ENCODE measurements at places on chromosomes 16 and 17. TPM values are rescaled to one million over a fixed set of nuclear protein-coding genes. Genes with fewer than 3 reads are reported as not detected.

GRCh38 chr16:83541231-83541630 lies 266.5 kb upstream of the HSBP1 start:
- H3K36me3 ChIP-seq: no peaks in the 10 kb centered on the region
- no peak for DNase-seq
- no peaks in the 10 kb centered on the region for H3K4me1 ChIP-seq
- H3K4me3 ChIP-seq: no peak overlapping the region
- peaks cover 3% of the 10 kb centered on the region for H3K27me3 ChIP-seq

DNA sequence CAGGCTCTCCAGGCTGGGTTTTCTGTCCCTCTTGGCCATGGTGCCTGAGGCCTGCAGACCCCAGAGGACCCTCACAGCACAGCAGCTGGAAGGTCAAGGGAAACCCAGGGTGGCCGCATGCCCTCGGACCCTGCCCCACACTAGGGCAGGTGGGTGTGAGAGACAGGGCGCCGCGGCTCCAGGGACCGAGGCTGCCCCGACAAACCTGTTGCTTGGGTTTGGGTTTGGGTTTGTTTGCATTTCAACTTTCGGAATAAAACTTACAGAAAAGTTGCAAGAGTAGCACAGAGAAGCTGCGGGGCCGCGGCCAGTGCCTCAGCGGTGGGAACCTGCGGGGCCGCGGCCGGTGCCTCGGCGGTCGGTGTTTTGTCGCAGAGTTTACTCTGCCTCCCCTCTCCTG lies 7.8 kb downstream of the HGS start:
- no peak overlapping the region for H3K4me3 ChIP-seq

- H3K4me1 ChIP-seq: peaks cover 77% of the 10 kb centered on the region
- peaks cover 6% of the 10 kb centered on the region for H3K36me3 ChIP-seq
- H3K27me3 ChIP-seq: peaks cover 3% of the 10 kb centered on the region
- H3K27ac ChIP-seq: no peak overlapping the region
These were observed 26.9 kb upstream of the ZNF750 start for GRCh38 chr17:82866590-82867191.

DNA sequence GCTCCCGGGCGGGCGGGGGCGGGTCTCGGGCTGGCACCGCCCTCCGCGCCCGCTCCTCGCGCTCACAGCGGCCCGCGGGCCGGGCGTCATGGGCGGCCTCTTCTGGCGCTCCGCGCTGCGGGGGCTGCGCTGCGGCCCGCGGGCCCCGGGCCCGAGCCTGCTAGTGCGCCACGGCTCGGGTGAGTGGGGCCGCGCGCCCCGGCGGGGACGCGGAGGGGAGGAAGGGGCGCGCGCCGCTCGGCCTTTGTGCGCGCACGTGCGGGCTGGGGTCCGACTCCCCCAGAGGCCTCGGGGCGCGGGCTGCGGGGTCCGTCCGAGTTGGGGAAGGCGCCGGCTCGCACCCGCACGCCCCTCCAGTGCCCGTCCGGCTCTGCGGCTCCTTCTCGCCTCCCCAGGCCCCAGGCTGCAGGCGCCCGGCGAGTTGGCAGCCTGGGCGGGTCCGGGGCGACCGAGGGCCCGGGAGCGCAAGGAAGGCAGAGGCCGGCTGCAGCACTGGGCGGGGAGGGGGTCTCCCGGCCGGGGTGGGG lies at the start of gene NME4:
Gene NME4 (plus strand): TSS at position 65 of the 527 bp plus-strand sequence. CDS start 24 bp downstream, at position 89.
- H3K27ac ChIP-seq: peak within 1 kb of the TSS; percentile 73
- H3K36me3 ChIP-seq: peaks cover 4% of the 10 kb centered on the region
- H3K4me3 ChIP-seq: peak within 1 kb of the TSS; percentile 84
- H3K4me1 ChIP-seq: peaks cover 38% of the 10 kb centered on the region

GRCh38 chr16:51383909-51384308 lies 232.8 kb upstream of the SALL1 start:
- H3K27ac ChIP-seq: no peak overlapping the region
- H3K36me3 ChIP-seq: no peaks in the 10 kb centered on the region
- no peak for DNase-seq
- H3K4me3 ChIP-seq: no peak overlapping the region
- H3K4me1 ChIP-seq: no peaks in the 10 kb centered on the region

- H3K27ac ChIP-seq: no peak overlapping the region
- peaks cover 44% of the 10 kb centered on the region for H3K36me3 ChIP-seq
- no peaks in the 10 kb centered on the region for H3K27me3 ChIP-seq
These were observed 10.2 kb upstream of the MRC2 start for GRCh38 chr17:62616993-62617893.

DNA sequence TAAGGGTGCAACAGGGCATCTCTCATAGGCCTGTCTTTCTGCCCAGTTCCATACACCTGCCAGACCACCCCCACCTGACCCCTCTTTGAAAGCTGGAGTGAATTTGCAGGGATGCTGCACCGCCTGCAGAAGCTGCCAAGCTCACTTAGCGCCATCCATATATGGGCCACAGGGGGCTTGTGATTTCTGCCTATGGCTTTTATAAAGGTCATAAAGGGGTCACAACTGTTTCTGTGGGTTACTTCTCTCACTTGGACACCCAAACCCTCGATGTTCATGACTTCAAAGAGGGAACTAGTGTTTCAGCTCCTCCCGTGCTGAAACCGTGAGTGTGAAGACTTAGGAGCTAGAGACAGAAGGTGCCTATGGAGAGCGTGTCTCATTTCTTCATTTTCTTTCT lies 23.9 kb upstream of the MEAK7 start:
- DNase-seq: no peak
- H3K4me3 ChIP-seq: no peak overlapping the region
- H3K4me1 ChIP-seq: peaks cover 11% of the 10 kb centered on the region
- peaks cover 9% of the 10 kb centered on the region for H3K27me3 ChIP-seq
- no peaks in the 10 kb centered on the region for H3K36me3 ChIP-seq

- no peak overlapping the region for H3K27ac ChIP-seq
- no peaks in the 10 kb centered on the region for H3K27me3 ChIP-seq
These were observed 73.4 kb downstream of the PLD6 start for GRCh38 chr17:17132746-17133145.

DNA sequence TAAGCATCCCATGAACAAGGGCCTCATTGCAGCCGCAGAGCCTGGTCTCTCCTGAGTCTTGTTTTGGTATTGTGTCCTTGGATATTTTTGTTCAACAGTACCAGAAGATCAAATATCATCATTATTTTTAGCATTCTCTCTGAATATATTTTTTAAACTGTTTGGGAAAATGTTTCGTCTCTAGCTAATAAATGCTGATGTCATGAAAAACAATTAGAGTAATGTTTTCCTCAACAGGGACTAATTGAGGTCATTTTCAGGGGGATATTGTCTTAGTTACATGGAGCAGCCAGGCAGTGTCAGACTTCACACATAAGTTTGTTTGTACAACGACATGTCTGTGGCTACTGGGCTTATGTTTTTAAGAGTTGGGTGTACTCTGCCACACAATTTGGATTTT lies 805.3 kb upstream of the SOX9 start:
- H3K4me1 ChIP-seq: no peaks in the 10 kb centered on the region
- no peak overlapping the region for H3K4me3 ChIP-seq
- H3K27me3 ChIP-seq: no peaks in the 10 kb centered on the region

DNA sequence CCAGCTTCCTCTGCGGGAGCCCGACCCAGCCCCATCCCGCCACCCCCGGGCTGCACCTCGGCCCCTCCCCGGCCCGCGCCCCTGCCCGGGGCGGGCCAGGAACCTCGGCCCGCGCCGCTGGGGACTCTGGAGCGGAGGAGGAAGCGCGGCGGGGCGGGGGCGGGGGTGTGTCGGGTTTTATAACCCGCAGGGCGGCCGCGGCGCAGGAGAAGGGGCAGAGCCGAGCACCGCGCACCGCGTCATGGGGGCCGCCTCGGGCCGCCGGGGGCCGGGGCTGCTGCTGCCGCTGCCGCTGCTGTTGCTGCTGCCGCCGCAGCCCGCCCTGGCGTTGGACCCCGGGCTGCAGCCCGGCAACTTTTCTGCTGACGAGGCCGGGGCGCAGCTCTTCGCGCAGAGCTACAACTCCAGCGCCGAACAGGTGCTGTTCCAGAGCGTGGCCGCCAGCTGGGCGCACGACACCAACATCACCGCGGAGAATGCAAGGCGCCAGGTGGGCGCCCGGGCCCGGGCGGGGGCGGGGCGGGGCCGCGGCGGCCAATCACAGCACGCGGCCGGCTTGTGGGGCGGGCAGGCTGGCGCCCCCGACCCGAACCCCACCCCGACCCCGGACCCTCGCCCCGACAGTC lies at the start of gene ACE:
Gene ACE (plus strand): TSS at position 208 of the 626 bp plus-strand sequence. CDS start 34 bp downstream, at position 242.
- H3K4me3 ChIP-seq: peak within 1 kb of the TSS; percentile 71
- DNase-seq: peak; percentile 35
- H3K27ac ChIP-seq: no peak within 1 kb of the TSS

DNA sequence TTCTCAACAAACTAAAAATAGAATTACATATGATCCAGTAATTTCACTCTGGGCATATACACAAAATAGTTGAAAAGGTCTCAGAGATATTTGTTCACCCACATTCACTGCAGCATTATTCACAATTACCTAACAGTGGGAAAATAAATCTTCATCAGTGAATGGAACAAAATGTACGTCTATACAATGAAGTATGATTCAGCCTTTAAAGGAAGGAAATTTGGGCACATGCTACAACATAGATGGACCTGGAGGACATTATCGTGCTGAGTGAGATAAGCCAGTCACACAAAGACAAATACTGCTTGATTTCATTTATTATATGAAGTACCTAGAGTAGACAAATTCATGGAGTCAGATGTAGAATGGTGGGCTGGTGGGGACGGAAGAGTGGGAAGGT lies 47.0 kb downstream of the MFSD11 start:
- H3K4me1 ChIP-seq: no peaks in the 10 kb centered on the region
- H3K27me3 ChIP-seq: no peaks in the 10 kb centered on the region
- peaks cover 25% of the 10 kb centered on the region for H3K36me3 ChIP-seq

- no peak overlapping the region for H3K4me3 ChIP-seq
- DNase-seq: no peak
- H3K36me3 ChIP-seq: no peaks in the 10 kb centered on the region
- no peaks in the 10 kb centered on the region for H3K4me1 ChIP-seq
These were observed 15.9 kb downstream of the AOC3 start for GRCh38 chr17:42866631-42867575.

DNA sequence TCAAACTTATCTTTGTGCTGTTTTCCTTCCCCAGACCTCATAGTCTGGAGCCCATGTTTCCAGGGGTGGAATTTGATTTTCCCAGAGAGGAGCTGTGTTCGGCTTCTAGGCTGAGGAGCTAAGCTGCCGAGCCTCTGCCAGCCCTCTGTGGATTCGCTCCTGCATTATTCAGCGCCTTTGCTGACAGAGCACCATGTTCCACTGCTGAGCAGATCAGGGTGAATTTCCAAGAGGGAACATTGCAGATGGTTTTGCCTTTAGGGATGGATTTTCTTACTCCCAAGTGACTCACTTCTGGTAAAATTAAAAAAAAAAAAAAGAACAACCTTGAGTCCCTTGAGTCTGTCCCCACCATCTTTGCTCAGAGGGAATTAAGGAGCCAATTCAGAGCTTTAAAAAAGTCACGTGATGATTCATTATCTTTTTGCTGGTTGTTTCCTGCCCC lies 229.5 kb downstream of the PRKCA start:
- H3K36me3 ChIP-seq: no peaks in the 10 kb centered on the region
- no peak overlapping the region for H3K4me3 ChIP-seq
- H3K27ac ChIP-seq: no peak overlapping the region

- peaks cover 41% of the 10 kb centered on the region for H3K36me3 ChIP-seq
- no peak overlapping the region for H3K4me3 ChIP-seq
These were observed 7.5 kb downstream of the C16orf90 start for GRCh38 chr16:3487521-3488410.

DNA sequence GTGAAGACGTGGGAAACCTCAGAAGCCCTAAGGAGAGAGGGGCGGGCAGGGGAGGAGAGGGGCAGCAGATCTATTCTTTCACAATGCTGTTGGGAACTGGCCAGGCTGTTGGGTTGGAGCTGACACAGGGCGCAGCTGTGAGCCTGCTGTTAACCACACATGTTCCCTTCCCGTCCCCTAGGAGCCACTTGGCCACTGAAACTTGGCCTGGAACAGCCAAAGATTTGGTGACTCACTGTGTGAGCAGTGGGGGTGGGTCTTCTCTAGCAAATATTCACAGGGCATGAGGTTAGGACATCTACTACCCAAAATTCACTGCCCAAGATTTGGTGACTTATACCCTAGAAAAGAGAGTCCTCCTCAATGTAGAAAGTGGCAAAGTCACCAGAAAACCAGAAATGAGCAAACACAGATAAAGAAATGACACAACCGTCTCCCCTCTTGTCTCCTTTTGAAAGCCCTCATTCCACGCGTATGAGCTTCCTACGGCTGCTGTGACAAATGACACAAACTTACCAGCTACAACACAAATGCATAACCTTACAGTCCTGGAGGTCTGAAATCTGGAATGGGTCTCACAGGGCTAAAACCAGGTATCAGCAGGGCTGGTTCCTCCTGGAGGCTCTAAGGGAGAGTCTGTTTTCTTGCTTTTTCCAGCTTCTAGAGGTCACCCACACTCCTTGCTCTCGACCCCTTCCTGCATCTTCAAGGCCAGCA lies 6.3 kb downstream of the TBC1D16 start:
- no peak for DNase-seq
- no peak overlapping the region for H3K27ac ChIP-seq
- no peaks in the 10 kb centered on the region for H3K27me3 ChIP-seq
- H3K36me3 ChIP-seq: no peaks in the 10 kb centered on the region

DNA sequence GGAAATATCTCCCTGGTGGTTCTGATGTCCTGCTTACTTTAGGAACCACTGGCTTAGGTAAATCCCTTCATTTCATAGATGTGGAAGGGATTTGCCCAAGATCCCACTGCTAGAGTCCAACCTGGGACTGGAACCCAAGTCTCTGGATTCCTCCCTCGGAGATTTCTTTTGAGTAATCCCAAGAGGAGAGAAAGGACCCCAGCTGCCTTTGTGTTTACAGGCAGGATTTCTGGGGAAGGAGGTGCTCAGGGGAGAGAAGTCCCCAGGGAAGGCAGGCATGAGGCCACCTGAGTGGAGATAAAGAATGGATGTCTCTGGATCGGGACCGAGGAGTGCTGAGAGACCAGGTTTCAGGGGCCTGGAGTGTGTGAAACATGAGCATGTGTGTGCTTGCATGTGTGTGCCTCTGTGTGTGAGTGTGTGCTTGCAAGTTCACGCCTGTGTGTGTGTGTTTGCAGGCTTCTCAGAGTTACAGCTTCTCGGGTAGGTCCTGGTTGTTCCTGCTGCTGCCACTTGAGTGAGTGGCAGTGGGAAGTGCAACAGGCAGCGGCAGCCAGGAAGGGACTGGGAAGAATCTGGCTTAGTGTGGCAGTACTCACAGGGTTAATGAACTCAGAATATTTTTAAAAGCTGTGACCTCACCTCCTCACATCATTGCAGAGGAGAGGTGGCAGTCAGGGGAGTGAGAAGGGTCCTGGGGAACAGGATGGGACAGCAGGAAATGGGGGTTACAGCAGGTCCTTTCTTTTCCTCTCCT lies 2.2 kb downstream of the KCNH6 start:
- H3K4me1 ChIP-seq: no peaks in the 10 kb centered on the region
- peaks cover 42% of the 10 kb centered on the region for H3K27me3 ChIP-seq
- H3K36me3 ChIP-seq: no peaks in the 10 kb centered on the region
- H3K4me3 ChIP-seq: no peak overlapping the region

KRTAP1-1 gene
- not detected for total RNA-seq

APOBR gene
- 3.2 TPM for total RNA-seq

CARD14 gene
- not detected for total RNA-seq

WFIKKN1 gene
- total RNA-seq: 0.47 TPM

ENPP7 gene
- 1.4 TPM for total RNA-seq

AOC2 gene
- 2.0 TPM for total RNA-seq

GAS2L2 gene
- total RNA-seq: not detected
